HepG2 (cell line): ENCODE measurements at places on chromosomes 4 and X. TPM values are rescaled to one million over a fixed set of nuclear protein-coding genes. Genes with fewer than 3 reads are reported as not detected.

GRCh38 chr4:126799416-126799815, 833.3 kb upstream of the INTU start:
- no peak overlapping the region for H3K27ac ChIP-seq
- H3K4me3 ChIP-seq, result no peak overlapping the region
- no peaks in the 10 kb centered on the region for H3K4me1 ChIP-seq

GRCh38 chr4:113882668-113883067, 96.8 kb downstream of the ARSJ start:
- no peaks in the 10 kb centered on the region for H3K36me3 ChIP-seq
- no peaks in the 10 kb centered on the region for H3K27me3 ChIP-seq
- no peak overlapping the region for H3K4me3 ChIP-seq
- no peaks in the 10 kb centered on the region for H3K4me1 ChIP-seq
- no peak for DNase-seq

Gene TKTL2
- not detected in 2 replicates for total RNA-seq

Gene NEIL3
- 8.4 and 10.6 TPM in 2 replicates for total RNA-seq

- DNase-seq, result no peak
- H3K27ac ChIP-seq, result no peak overlapping the region
- no peaks in the 10 kb centered on the region for H3K27me3 ChIP-seq
- no peaks in the 10 kb centered on the region for H3K36me3 ChIP-seq
- H3K4me1 ChIP-seq, result no peaks in the 10 kb centered on the region
Measured at GRCh38 chr4:168598191-168598590, 101.3 kb downstream of the PALLD start.

DNA sequence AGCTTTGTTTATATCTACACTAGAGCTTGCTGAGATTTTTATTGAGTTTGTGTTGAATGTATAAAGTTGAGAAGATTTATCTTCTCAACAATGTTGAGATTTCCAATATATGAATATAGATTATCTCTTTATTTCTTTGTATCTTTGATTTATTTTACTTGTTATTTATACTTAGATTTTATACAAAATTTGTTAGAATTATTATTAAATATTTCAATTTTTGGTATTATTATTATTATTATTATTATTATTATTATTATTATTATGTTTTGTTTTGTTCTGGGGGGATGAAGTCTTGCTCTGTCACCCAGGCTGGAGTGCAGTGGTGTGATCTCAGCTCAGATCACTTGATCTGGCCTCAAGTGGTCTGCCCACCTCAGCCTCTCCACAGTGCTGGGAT, 322.5 kb downstream of the PPARGC1A start:
- no peak overlapping the region for H3K4me3 ChIP-seq
- H3K27me3 ChIP-seq, result no peaks in the 10 kb centered on the region
- H3K27ac ChIP-seq, result no peak overlapping the region
- no peaks in the 10 kb centered on the region for H3K36me3 ChIP-seq

- no peaks in the 10 kb centered on the region for H3K27me3 ChIP-seq
- no peak for DNase-seq
- H3K27ac ChIP-seq, result no peak overlapping the region
- H3K4me3 ChIP-seq, result no peak overlapping the region
Measured at GRCh38 chr4:15605537-15605936, 49.6 kb downstream of the FBXL5 start.

Gene MAOB
- total RNA-seq, result 11.0 and 22.5 TPM in 2 replicates

DNA sequence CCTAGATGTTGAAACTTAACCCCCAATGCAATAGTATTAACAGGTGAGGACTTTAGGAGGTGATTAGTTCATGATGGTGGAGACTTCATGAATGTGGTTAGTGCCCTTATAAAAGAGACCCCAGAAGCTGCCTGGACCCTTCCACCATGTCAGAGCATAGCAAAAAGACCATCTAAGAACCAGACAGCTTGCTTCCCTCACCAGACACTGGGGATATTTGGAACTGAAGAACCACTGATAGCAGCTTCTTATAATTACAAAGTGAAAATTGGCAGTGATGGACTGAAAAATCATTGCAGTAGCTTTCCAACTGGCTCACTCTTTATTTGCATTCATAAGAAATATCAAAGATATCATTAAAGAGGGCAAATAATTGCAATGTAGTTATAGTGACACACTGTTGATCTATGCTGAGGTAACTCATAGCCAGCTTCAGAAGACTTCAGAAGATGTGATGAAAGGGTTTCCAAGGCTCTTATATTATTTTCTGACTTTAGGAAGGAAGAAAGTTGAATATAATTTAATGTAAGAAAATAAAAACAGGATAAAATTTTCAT, 5.8 kb downstream of the RASSF6 start:
- no peaks in the 10 kb centered on the region for H3K27me3 ChIP-seq
- H3K27ac ChIP-seq, result no peak overlapping the region
- H3K36me3 ChIP-seq, result no peaks in the 10 kb centered on the region

GRCh38 chrX:134528960-134529359, 69.0 kb downstream of the HPRT1 start:
- no peak for DNase-seq
- H3K4me1 ChIP-seq, result no peaks in the 10 kb centered on the region
- H3K27ac ChIP-seq, result no peak overlapping the region
- H3K36me3 ChIP-seq, result no peaks in the 10 kb centered on the region
- H3K4me3 ChIP-seq, result no peak overlapping the region

- peak; percentile 9 for DNase-seq
- H3K4me1 ChIP-seq, result no peaks in the 10 kb centered on the region
- H3K27me3 ChIP-seq, result no peaks in the 10 kb centered on the region
- H3K36me3 ChIP-seq, result no peaks in the 10 kb centered on the region
- H3K4me3 ChIP-seq, result no peak overlapping the region
Measured at GRCh38 chrX:124388562-124388961, 42.2 kb downstream of the SH2D1A start.

Gene KANTR
- 3.5 and 4.4 TPM in 2 replicates for total RNA-seq

GRCh38 chr4:52968691-52969090, 106.6 kb downstream of the RASL11B start:
- H3K27me3 ChIP-seq, result no peaks in the 10 kb centered on the region
- no peaks in the 10 kb centered on the region for H3K4me1 ChIP-seq
- H3K4me3 ChIP-seq, result no peak overlapping the region
- no peaks in the 10 kb centered on the region for H3K36me3 ChIP-seq
- no peak for DNase-seq
- H3K27ac ChIP-seq, result no peak overlapping the region

- H3K27me3 ChIP-seq, result no peaks in the 10 kb centered on the region
- H3K27ac ChIP-seq, result no peak overlapping the region
- H3K4me3 ChIP-seq, result no peak overlapping the region
- no peaks in the 10 kb centered on the region for H3K4me1 ChIP-seq
- no peaks in the 10 kb centered on the region for H3K36me3 ChIP-seq
Measured at GRCh38 chrX:31819455-31819854, 747.6 kb upstream of the FTHL17 start.

Gene SUPT20HL1
- not detected in 2 replicates for total RNA-seq

DNA sequence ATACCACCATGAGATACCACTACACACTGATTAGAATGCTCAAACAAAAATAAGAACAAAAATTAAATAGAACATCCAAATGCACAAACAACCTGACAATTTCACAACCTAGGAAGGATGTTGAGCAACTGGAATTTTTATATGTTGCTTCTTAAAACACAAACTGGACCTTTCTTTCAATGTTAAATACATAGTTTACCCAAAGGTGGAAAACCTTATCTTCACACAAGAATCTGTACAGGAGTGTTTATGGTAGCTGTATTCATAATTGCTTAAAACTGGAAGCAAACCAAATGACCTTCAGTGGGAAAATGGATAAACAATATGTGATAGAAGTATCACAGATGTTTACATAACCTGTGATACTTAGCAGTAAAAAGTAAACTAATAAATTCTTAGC, 573.8 kb downstream of the MAGEB5 start:
- H3K27me3 ChIP-seq, result no peaks in the 10 kb centered on the region
- H3K4me3 ChIP-seq, result no peak overlapping the region
- no peaks in the 10 kb centered on the region for H3K4me1 ChIP-seq
- H3K27ac ChIP-seq, result no peak overlapping the region
- no peaks in the 10 kb centered on the region for H3K36me3 ChIP-seq
- DNase-seq, result no peak

DNA sequence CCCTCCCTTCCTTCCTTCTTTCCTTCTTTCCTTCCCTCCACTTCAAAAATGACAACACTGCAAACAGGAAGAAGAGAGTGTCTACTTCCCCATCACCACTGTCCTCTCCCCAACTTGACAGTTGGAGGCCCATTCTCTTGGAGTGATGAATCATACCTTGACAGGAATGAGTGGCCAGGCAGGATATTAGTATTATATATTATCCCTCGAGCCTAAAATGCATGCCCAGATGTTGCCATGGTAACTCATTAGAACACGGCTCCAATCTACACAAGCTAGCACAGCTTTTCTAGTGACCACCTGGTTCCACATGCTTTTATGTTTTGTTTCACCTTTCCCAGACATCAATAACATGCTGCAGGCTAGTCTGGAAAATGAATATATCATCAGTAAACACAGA, 71.3 kb upstream of the LHFPL1 start:
- no peaks in the 10 kb centered on the region for H3K27me3 ChIP-seq
- no peak overlapping the region for H3K4me3 ChIP-seq
- no peak overlapping the region for H3K27ac ChIP-seq

- H3K4me1 ChIP-seq, result peaks cover 52% of the 10 kb centered on the region
- no peak for DNase-seq
- no peak overlapping the region for H3K27ac ChIP-seq
- H3K36me3 ChIP-seq, result no peaks in the 10 kb centered on the region
- H3K4me3 ChIP-seq, result no peak overlapping the region
- H3K27me3 ChIP-seq, result no peaks in the 10 kb centered on the region
Measured at GRCh38 chr4:159278399-159278798, 175.5 kb downstream of the RAPGEF2 start.

- no peaks in the 10 kb centered on the region for H3K36me3 ChIP-seq
Measured at GRCh38 chrX:155864655-155865054, 16.5 kb upstream of the VAMP7 start.
